Lower lobe of right lung (tissue), 2 donors: ENCODE measurements at places on chromosomes 5 and 9. TPM values are rescaled to one million over a fixed set of nuclear protein-coding genes. Genes with fewer than 3 reads are reported as not detected.

- no peak overlapping the region for H3K4me3 ChIP-seq
- H3K27me3 ChIP-seq: no peaks in the 10 kb centered on the region
- no peak for DNase-seq
- no peak overlapping the region for H3K27ac ChIP-seq
Observed at GRCh38 chr5:1119312-1119831, 7.5 kb upstream of the SLC12A7 start.

SPTLC1 gene
- 65.4 TPM for total RNA-seq

DNA sequence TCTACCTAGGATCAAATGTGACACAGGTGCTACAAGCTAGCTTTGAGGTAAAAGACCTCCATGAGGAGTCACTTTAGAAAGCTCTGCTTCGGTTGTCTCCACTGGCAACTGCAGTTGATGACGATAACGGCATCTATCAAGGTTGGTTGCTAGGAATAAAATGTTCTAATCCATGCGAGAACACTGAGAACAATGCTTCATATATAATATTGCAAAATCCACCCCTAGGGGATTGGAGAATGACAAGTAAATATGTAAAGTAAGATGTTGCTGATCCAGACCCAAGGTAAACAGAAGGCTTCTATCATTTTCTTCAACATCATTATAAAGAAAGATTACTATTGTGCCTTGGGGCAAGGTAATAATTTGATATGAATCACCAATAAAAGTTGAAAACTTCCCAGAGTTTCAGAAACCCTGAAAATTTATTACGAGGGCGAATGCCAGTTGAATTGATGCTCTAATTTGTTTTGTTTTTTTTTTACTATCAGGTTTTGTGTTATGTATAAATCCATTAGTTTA lies 1003.4 kb downstream of the CDH18 start:
- H3K36me3 ChIP-seq: no peaks in the 10 kb centered on the region
- H3K27ac ChIP-seq: no peak overlapping the region
- no peaks in the 10 kb centered on the region for H3K27me3 ChIP-seq
- H3K4me3 ChIP-seq: no peak overlapping the region
- no peaks in the 10 kb centered on the region for H3K4me1 ChIP-seq
- no peak for DNase-seq

GRCh38 chr5:56481428-56482357 lies 248.6 kb upstream of the ANKRD55 start:
- peak overlapping the region; percentile 67 for H3K4me3 ChIP-seq
- DNase-seq: peak; percentile 63
- H3K4me1 ChIP-seq: peaks cover 24% of the 10 kb centered on the region

GRCh38 chr9:134052941-134053340 lies 14.9 kb downstream of the BRD3 start:
- DNase-seq: no peak
- peaks cover 33% of the 10 kb centered on the region for H3K4me1 ChIP-seq
- H3K27ac ChIP-seq: no peak overlapping the region
- H3K4me3 ChIP-seq: no peak overlapping the region
- peaks cover 57% of the 10 kb centered on the region for H3K36me3 ChIP-seq

DNA sequence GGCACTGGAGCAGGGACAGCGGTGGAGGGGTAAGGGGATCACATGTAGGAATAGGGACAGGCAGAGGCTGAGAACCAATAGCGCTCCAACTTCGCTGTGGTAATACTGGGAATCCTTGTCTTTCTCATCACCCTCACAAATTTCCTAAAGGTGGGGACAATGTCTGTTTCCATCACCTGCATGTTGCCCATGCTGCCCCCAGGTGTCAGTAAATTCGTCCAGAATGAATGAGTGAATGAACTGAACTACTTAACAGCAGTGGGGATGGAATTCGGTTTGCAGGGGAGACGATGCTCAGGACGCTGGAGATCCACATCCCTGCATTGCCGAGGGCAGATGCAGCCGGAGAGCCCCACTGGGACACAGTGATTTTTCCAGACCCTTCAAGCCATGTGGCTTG lies 129.9 kb downstream of the PDZD2 start:
- peaks cover 12% of the 10 kb centered on the region for H3K4me1 ChIP-seq
- H3K27ac ChIP-seq: no peak overlapping the region
- no peak overlapping the region for H3K4me3 ChIP-seq
- no peak for DNase-seq
- H3K36me3 ChIP-seq: no peaks in the 10 kb centered on the region

GRCh38 chr5:124733329-124733650 lies 13.1 kb downstream of the ZNF608 start:
- DNase-seq: no peak
- peaks cover 42% of the 10 kb centered on the region for H3K4me1 ChIP-seq
- H3K4me3 ChIP-seq: no peak overlapping the region
- H3K27ac ChIP-seq: no peak overlapping the region
- H3K36me3 ChIP-seq: no peaks in the 10 kb centered on the region

FAM81B gene
- total RNA-seq: 7.6 TPM

GRCh38 chr9:21744841-21745240 lies 57.6 kb upstream of the MTAP start:
- H3K27me3 ChIP-seq: no peaks in the 10 kb centered on the region
- H3K27ac ChIP-seq: no peak overlapping the region
- H3K4me3 ChIP-seq: no peak overlapping the region
- no peaks in the 10 kb centered on the region for H3K4me1 ChIP-seq

PLEKHG4B gene
- total RNA-seq: 2.7 TPM

GRCh38 chr5:95669540-95669939 lies 13.3 kb downstream of the SPATA9 start:
- H3K27me3 ChIP-seq: no peaks in the 10 kb centered on the region
- H3K4me3 ChIP-seq: no peak overlapping the region
- peaks cover under 1% of the 10 kb centered on the region for H3K4me1 ChIP-seq
- DNase-seq: no peak

PCDHGA12 gene
- total RNA-seq: 5.9 TPM

CDH9 gene
- total RNA-seq: not detected

DNA sequence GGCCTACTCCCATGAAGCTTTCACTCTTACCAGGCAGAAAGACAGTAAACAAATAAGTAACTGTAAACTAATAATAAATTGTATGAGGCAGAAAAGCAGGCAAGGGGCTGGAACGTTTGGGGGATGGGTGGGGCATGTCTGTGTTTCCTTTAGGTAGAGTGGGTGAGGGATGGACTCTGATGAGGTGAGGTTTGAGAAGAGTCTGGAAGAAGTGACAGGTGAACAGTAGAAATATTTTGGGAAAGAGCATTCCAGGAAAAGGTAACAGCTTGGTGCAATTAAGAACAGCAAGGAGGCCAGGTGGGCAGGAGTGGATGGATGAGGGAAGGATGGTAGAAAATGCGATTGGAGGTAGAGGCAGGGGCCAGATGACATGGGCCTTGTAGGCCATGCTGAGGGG lies 56.5 kb downstream of the PTTG1 start:
- no peak overlapping the region for H3K27ac ChIP-seq
- H3K4me1 ChIP-seq: no peaks in the 10 kb centered on the region
- no peak overlapping the region for H3K4me3 ChIP-seq
- no peak for DNase-seq

DNA sequence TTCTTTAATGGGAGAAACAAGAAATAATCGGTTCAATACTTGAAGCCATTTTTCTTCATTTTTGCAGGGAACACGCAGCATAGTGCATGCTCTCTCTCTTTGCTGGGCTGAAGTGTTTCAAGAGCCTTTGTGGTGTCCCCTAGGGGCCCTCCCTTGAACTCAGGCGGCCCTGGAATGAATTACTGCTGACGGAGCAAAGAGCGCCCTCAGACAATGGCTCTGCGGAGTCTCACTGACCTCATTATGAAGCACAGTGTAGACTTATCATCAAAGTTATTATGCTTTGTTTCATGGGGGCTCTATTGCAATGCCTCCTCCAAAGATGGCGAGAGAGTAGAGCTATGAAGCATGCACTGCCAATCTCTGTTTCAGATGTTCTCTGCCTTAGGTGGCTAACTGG lies 64.8 kb upstream of the ADCY2 start:
- H3K36me3 ChIP-seq: no peaks in the 10 kb centered on the region
- H3K27ac ChIP-seq: no peak overlapping the region

DNA sequence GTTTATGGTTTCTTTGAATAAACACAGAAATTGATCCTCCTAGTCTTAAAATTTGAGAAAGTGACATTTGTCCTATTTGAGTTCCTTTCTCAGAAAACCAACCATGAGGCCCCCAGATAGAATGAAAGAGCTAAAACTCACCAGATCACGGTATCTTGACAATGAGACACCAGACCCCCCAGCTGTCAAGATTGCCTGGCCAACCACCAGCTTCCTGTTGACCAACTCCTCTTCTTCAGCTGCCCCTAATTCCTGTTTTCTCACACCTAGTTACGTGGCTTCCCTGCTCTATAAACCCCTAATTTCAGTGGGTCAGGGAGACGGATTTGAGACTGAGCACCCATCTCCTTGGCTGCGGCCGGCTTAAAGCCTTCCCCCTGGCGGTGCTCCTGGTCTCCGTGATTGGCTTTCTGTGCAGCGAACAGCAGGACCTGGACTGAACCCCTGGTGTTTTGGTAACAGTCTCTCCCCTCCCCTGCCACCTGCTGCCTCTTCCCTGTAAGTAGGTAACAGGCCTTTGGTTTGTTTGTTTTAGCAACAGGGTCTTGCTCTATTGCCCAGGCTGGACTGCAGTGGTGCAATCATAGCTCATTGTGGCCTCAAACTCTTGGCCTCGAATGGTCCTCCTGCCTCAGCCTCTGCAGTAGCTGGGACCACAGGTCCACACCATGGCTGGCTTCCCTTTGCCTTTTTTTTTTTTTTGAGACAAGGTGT lies 4.8 kb upstream of the ENTPD2 start:
- no peak for DNase-seq
- H3K27me3 ChIP-seq: peaks cover 13% of the 10 kb centered on the region
- H3K36me3 ChIP-seq: no peaks in the 10 kb centered on the region
- H3K4me3 ChIP-seq: no peak overlapping the region
- H3K27ac ChIP-seq: no peak overlapping the region
- peaks cover 22% of the 10 kb centered on the region for H3K4me1 ChIP-seq

GPR21 gene
- total RNA-seq: 2.2 TPM

DNA sequence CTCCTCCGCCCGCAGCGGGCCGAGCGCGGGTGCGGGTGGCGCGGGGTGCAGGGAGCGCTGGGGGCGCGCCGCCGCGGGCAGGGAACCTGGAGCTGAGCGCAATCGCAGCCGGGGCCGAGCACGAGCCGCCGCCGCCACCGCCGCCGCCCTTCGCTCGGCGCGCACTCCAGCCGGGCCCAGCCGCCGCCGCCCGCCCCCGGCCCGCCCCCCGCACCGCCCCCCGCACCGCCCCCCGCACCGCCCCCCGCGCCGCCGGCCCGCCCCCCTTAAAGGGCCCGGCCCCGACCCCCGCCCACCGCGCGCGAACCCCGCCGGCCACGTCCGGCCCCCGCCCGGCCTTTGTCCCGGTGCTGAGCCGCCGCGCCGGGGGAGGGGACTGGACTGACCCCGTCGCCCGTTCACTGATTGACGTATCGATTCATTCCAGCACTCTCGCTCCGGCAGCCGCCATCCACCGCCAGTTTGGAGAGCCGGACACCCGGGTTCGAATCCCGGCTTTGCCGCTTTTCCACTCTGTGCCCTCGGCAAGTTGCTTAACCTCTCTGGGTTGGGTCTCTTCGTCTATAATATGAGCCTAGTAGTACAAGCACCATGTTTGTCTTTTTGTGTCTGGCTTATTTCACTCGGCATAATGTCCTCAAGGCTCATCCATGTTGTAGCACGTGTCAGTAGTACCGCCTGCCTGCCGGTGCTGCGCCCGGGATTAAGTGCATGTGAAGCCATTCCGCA lies at the start of gene SH3PXD2B:
Gene SH3PXD2B, minus strand, starts transcription at position 168 of the 729 bp plus-strand sequence. CDS start 173 bp downstream, outside the sequence.
- H3K4me3 ChIP-seq: peak within 1 kb of the TSS; percentile 73
- no peaks in the 10 kb centered on the region for H3K27me3 ChIP-seq
- H3K27ac ChIP-seq: peak within 1 kb of the TSS; percentile 76
- H3K36me3 ChIP-seq: no peaks in the 10 kb centered on the region

GRCh38 chr9:135468854-135469521 lies 10.6 kb upstream of the PPP1R26 start:
- no peaks in the 10 kb centered on the region for H3K27me3 ChIP-seq
- DNase-seq: no peak
- H3K4me3 ChIP-seq: no peak overlapping the region
- H3K27ac ChIP-seq: no peak overlapping the region
- no peaks in the 10 kb centered on the region for H3K36me3 ChIP-seq

HRCT1 gene
- total RNA-seq: 8.7 TPM
